ENCODE measurements at places on chromosomes 3 and 15.
A peak's percentile ranks its signal among the peaks of the same experiment; 100 is the strongest.

- DNase-seq: no peak
These were observed 33.9 kb upstream of the HHATL start for GRCh38 chr3:42736531-42736930.

GRCh38 chr3:4908433-4909156 lies 70.6 kb upstream of the BHLHE40 start:
- DNase-seq: no peak

DNA sequence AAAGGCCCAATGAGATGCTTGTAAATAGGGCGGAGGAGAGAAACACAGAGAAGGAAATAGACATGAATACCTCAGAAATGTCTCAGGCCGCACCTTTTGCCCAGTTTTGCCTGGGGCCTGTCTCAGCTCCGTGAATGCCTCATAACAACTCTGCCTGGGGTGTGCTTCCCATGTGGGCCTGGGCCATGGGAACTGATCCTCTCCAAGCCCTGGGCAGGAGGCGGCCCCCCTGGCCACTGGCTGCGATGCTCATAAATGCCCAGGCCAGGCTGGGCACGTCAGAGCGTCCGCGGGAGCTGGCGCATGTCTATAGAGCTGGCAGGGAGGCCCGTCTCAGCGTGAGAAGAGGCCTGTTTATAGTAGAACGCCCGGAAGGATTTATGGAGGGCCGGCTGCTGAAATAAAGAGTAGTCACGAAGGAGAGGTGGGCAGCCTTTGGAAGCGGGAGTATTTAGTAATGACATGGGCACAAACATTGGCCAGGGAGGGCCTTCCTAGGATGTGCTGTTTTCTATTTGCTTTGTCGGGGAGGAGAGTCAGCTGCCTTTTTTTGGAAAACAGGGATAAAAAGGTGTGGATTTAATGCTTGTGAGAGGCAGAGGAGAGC lies 85.9 kb upstream of the IGF1R start:
- no peak for DNase-seq

DNA sequence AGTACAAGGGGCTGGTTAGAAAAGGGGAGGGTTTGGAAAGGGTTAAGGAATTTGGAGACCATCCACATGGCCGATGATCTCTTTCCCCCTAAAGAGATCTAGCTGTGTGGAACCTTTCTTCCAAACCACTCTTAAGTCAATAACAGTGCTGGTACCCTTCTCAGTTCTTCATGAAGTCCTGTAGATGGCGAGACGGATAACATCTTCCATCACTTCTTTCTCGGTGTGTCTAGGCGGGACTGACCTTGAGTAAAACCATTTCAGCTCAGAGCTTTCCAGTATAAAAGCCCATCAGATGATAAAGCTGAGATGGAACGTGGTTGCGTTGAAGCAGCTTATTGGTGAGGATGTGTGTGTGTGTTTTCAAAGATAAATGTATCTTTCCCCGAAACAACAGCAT lies 151.5 kb upstream of the BHLHE40 start:
- DNase-seq: peak; percentile 80

DNA sequence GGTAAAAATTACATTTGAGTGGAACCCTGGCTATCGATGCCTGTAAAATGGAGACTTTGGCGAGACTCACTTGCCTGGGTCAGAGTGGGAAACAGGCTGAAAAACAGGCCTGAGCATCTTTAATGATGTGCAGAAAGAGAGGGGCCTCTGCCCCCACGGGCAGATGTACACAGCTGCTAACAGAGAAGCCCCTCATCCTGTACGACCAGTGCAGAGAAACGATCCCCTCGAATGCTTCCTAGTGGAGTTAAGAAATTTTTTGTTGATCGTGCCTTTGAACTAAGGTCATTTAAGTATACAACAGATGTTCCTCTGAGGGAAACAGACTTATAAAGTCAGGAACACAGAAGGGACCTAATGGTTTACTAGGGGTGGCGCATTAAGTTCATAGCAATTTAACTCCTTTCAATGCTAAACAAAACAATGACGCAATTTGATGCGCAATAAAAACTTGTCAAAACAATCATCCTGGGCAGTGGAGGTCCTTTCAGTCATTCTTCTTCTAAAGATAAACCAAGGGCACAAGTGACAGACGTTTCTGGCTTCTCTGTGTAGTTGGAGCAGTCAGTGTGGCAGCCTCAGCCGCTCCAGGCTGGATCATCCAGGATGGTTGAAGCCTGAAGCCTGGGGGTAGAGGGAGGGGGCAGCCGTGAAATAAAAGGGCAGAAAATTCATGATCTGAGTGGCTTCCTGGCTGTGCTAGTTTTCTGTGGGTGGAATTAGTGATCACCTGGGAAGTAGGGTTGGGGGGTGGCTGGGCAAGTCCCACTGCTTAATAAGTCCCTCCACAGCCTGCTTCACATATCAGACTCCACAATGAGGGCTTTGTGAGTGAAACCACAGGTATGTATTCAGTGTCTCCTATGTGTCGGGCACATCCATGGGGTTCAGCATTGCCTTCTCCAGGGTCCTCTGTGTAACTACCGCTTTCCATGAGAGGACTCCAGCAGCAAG lies 50.8 kb upstream of the MRPS22 start:
- no peak for DNase-seq

- no peak for DNase-seq
These were observed 282.9 kb upstream of the COL8A1 start for GRCh38 chr3:99355465-99355864.

- DNase-seq: no peak
These were observed 41.4 kb downstream of the SSUH2 start for GRCh38 chr3:8603115-8603710.

DNA sequence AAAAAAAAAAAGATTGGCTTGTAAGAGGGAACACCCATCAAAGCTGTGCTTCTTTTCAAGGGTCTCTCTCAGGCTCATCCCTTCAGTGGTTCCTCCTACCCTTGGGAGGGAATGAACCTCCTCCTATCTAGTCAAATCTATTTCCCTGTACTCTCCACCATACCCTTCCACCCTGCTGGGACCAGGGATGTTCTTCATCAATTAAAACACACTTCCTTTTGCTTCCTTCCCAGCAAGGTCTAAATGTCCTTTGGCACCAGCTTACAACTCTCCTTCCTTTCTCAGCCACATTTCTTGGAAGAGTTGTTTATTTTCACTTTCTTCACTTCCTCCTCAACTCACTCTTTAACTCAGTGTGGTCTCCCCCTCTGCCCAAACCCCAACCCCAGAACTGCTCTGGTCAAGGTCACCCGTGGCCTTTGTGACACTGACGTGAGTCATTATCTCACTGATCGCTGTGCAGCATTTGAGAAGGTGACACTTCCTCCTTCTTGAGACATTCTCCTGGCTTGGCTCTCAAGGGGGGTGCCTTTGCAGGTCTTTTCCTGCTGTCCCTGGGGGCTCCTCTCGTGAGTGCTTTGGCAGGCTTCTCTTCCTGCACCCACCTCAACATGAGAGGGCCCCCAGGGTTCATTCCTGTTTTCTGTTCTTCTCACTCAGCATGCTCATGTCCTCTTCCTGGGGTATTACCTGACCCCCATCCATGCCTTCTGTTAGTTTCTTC lies 210.5 kb upstream of the TLE3 start:
- DNase-seq: no peak

GRCh38 chr3:115208066-115208750 lies 61.1 kb upstream of the ZBTB20 start:
- no peak for DNase-seq

DNA sequence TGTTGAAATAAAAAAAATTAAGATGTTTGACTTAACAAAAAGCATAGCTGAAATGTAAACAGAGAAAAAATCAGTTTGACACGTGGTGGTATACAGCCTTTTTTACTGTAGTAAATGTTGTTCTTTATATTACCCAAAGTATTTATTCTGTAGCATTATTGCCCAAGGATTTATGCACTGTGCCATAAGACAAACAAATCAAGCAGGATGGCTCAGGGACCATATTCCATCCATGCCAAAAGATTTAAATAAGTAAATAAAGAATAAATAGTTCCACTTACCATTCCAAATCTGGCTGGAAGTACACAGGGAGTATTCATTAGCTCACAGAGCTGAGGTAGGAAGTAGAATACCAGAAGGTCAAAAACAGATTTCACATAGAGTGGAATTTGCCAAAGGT lies 666.7 kb upstream of the CADM2 start:
- no peak for DNase-seq

DNA sequence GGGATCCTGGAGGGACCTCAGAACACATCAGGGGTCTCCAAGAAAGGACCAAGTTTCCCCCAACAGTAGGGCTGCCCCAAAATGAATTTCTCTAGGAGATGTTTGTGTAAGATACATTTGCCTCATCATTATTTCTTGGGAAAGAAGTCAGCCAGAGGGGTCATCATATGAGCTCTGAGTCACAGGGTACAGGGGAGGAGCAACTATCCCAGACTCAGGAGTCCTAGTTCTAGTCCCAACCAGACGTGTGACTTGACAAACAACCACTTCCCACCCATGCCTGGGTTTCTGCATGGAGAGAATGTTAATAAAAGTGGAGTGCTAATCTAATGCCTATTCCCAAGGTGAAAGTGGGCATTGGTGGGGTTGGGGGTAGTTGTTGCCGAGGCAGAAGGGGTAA lies 144.1 kb downstream of the ALDH1A2 start:
- peak; percentile 39 for DNase-seq

GRCh38 chr3:172608575-172608974 lies 85.3 kb upstream of the TNFSF10 start:
- peak; percentile 33 for DNase-seq

GRCh38 chr3:16484984-16485383 lies 28.5 kb downstream of the RFTN1 start:
- DNase-seq: no peak

GRCh38 chr3:15292765-15293522 lies 39.4 kb downstream of the SH3BP5 start:
- peak; percentile 56 for DNase-seq

DNA sequence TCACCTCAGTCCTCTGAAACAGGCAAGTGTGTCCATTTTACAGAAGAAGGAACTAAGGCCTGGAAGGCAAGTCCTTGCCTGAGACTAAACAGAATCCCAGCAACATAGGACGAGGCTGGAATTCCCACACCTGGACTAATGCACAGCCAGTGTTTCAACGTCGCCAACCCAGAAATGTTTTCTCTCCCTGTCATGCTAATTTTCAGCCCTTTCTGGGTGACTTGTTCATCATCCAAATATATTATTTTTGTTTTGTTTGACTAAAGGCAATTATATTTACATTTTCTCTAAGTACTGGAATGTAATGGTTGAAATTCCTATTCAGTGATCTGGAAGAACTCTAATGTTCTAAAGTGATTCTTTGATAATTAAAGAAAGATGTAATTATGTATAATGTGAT lies 51.8 kb downstream of the BTD start:
- no peak for DNase-seq

DNA sequence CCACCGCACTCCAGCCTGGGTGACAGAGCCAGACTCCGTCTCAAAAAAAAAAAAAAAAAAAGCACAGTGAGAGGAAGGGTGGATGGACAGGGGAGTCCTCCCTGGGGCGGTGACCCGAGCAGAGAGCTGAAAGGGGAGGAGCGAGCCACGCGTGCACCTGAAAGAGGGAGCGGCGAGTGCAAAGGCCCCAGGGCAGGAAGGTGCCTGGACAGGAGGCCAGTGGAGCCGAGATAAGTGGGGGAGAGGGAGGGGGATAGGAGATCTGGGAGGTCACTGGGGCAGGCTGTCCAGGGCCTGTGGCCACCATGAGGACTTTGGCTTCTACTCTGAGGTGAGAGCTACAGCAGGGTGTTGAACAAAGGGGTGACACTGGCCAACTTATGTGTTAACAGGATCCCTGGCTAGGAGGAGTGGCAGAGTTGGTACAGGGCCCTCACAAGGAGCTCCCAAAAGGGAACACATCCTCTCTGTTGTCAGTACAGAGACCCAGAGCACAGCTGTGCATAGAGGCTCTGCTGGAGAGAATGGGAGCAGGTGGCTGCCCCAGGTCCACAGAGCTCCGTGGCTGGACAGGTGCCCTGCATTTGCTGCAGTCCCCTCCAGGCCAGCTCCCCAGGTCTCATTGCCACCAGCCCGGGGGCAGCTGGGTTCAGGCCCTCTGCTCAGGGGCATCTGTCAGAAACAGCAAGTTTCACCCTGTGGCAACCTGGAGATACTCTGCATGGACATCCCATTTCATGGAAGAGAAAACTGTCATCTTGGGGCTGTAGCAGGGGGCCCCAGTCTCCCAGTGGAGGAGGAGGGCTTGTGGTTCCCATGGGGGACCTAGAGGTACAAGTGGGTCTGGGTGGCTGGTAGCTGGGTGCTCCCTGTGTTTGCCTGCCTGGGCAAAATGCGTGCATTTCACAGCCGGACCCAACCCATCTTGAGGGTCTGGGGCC lies 28.5 kb downstream of the FBLN2 start:
- DNase-seq: no peak

DNA sequence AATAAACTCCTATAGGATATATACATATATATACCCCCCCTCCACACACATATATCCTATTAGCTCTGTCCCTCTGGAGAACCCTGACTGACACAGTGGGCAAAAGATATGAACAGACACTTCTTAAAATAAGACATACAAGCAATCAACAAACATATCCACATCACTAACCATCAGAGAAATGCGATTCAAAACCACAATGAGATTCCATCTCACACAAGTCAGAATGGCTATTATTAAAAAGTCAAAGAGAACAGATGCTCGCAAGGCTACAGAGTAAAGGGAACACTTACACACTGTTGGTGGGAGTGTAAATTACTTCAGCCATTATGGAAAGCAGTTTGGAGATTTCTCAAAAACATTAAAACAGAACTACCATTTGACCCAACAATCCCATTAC lies 46.2 kb upstream of the ARHGEF26 start:
- DNase-seq: no peak

- DNase-seq: peak; percentile 75
These were observed 4.7 kb downstream of the BHLHE40 start for GRCh38 chr3:4983739-4984510.

DNA sequence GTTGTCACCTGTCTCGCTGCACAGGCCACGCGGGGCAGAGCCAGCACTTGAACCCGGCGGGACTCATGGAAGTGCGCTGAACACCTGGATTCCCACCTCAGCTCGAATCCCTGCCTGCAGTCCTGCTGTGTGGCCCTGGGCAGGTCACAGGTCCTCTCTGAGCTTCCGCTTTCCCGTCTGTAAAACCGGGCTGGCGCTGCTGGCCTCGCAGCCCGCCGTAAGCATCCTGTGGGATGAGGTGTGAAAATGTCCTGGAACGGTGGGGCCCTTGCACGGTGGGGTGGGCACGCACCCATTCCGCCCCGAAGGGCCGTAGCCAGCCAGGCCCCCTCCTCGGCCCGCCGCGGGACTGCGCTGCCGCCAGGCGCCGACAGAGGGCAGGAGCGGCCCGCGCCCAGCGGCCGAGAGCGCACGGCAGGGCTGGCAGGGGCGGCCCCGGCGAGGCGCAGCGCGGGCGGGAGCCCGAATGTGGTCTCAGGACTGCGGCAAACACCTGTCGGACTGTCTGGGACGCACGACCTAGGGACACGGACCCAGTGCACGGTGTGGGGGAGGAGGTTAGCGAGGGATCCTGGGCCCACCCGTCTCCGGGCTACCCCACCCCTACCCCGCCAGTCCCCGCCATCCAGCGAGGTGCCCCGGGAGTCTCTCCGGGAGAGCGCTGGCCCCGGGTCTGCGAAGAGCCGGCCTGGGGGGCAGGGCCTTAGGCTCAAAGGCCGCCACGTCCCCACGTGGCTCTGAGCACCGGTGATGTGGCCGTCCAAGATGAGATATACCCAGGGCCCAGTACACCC lies 40.4 kb downstream of the DNAJB8 start:
- DNase-seq: no peak

GRCh38 chr3:8845641-8846040 lies 76.2 kb upstream of the OXTR start:
- no peak for DNase-seq

Measured in amniotic epithelial cell (primary cell).